ENCODE measurements at places on chromosomes 13 and 19. TPM values are rescaled to one million over a fixed set of nuclear protein-coding genes. Genes with fewer than 3 reads are reported as not detected.
A peak's percentile ranks its signal among the peaks of the same experiment; 100 is the strongest.

- H3K36me3 ChIP-seq = no peaks in the 10 kb centered on the region
- peaks cover 5% of the 10 kb centered on the region for H3K27me3 ChIP-seq
- no peak for DNase-seq
- no peak overlapping the region for H3K4me3 ChIP-seq
- H3K27ac ChIP-seq = no peak overlapping the region
Observed at GRCh38 chr13:43905435-43906031, 25.8 kb downstream of the LACC1 start.

- H3K4me1 ChIP-seq = peaks cover 2% of the 10 kb centered on the region
- no peak overlapping the region for H3K27ac ChIP-seq
- no peaks in the 10 kb centered on the region for H3K36me3 ChIP-seq
- no peak for DNase-seq
Observed at GRCh38 chr19:5333581-5334365, 6.8 kb downstream of the PTPRS start.

DNA sequence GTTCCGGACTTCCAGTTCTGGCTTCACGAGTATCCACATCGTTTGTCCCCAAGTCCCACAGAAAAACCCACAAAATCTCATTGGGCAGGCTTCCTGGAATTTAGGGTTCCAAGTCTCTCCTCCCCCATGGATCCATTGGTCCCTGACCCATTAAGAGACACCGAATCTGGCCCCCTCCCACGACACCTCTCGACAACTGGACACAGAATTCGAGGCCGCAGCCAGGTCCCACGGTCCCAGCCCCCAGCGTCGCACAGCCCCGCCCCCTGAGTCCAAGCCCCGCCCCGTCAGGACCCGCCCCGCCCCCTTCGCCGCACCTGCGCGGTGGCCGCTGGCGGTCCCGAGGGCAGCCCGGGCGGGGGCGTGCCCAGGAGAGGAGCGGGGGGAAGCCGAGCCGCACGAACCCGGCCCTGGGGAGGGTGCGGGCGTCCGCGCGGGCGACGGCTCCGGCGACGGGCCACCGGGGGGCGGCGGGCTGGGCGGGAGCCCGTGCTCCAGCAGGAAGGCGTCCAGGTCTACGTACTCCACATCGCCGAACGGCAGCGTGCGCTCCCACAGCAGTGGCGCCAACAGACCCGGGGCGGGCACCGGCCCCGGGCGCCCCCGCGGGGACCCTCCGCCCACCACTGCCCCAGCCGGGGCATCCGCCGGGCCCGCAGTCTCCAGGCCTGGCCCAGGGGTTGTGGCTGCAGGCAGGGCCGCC lies 1.8 kb downstream of the DBP start:
- peaks cover 2% of the 10 kb centered on the region for H3K27me3 ChIP-seq
- peak overlapping the region; percentile 100 for H3K27ac ChIP-seq
- H3K36me3 ChIP-seq = peaks cover 2% of the 10 kb centered on the region
- H3K4me3 ChIP-seq = peak overlapping the region; percentile 96
- peaks cover 68% of the 10 kb centered on the region for H3K4me1 ChIP-seq

GRCh38 chr13:29550430-29550988 lies 45.0 kb downstream of the SLC7A1 start:
- peaks cover 42% of the 10 kb centered on the region for H3K36me3 ChIP-seq
- peaks cover 4% of the 10 kb centered on the region for H3K4me1 ChIP-seq
- H3K4me3 ChIP-seq = no peak overlapping the region
- H3K27ac ChIP-seq = no peak overlapping the region
- no peaks in the 10 kb centered on the region for H3K27me3 ChIP-seq
- no peak for DNase-seq

- no peak for DNase-seq
- no peaks in the 10 kb centered on the region for H3K36me3 ChIP-seq
- H3K27me3 ChIP-seq = peaks cover 8% of the 10 kb centered on the region
- H3K27ac ChIP-seq = no peak overlapping the region
- H3K4me1 ChIP-seq = no peaks in the 10 kb centered on the region
- H3K4me3 ChIP-seq = no peak overlapping the region
Observed at GRCh38 chr13:45807520-45808099, 43.9 kb downstream of the SIAH3 start.

DNA sequence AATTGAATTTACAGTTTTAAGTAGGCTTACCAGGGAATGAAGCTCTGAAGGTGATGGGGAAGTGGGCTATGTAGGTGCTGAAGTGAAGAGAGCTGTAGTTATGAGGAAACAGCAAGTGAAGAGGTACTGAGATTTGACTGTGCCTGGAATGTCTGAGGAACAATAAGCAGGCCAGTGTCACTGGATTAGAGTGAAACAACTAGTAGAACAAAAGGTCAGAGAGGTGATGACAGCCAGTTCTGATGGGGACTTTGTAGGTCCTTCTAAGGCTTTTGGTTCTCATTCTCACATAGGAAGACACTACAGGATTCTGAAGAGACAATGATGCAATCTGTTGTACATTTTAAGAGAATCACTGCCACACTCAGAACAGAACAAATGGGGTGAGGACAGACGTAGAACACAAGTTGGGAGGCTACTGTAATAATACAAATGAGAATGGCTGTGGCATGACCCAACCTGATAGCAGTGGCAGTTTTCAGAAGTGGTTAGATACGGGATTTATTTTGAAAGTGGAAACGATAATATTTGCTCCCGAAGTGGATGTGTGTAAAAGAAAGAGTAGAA lies 130.8 kb downstream of the MYCBP2 start:
- peaks cover 14% of the 10 kb centered on the region for H3K4me1 ChIP-seq
- no peaks in the 10 kb centered on the region for H3K27me3 ChIP-seq
- no peak for DNase-seq
- H3K27ac ChIP-seq = no peak overlapping the region

Gene STOML3
- total RNA-seq = not detected

DNA sequence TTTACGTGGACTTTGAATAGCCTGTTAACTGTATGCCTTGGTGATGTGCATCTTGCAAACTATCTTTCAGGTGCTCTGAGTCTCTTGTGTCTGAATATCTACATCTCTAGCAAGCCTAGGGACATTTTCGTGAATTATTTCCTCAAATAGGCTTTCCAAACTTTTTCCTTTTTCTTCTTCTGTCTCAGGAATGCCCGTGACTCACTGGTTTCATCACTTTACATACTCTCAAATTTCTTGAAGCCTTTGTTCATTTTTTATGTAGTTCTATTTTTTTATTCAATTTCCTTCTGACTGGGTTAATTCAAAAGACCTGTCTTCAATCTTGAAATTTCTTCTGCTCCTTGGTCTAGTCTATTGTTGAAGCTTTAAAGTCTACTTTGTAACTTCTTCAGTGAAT lies 332.2 kb downstream of the OXGR1 start:
- no peaks in the 10 kb centered on the region for H3K36me3 ChIP-seq
- no peak overlapping the region for H3K4me3 ChIP-seq
- H3K27ac ChIP-seq = no peak overlapping the region
- DNase-seq = no peak
- no peaks in the 10 kb centered on the region for H3K4me1 ChIP-seq
- H3K27me3 ChIP-seq = no peaks in the 10 kb centered on the region

- peaks cover 22% of the 10 kb centered on the region for H3K4me1 ChIP-seq
- no peaks in the 10 kb centered on the region for H3K36me3 ChIP-seq
- no peaks in the 10 kb centered on the region for H3K27me3 ChIP-seq
- H3K4me3 ChIP-seq = no peak overlapping the region
Observed at GRCh38 chr13:40568246-40569023, 98.0 kb downstream of the FOXO1 start.

Gene SIAH3
- not detected for total RNA-seq

Gene ZNF177
- total RNA-seq = 5.9 TPM

DNA sequence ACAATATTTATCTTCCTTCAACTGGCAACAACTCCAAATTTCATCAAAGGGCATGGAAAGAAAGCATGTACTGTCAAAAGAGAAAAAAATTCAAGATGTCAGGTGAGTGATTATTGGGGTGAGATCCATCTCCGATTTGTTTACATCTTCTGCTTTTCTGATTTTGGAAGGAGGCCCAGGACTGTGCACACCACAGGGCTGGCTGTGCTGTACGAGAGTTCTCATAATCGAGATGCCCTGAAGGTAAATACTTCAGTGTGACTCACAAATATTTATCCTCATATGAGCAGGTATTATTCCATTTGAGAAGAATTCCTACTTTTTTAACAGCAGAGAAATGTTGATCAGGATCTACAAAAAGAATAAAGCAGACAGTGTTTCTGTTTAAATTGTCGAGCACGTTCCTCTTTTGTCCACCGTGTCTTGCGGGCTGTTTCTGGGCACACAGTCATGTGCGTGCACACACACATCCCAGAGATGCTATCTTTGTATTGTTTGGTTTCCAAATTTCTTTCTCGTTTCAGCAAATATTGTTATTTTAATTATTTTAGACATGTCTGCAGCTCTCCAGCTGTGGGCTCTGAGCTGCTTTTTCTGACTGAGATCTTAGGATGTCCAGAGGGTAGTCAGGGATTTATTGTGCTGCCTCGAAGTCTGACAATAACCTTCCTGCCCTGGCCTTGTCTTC lies 103.8 kb downstream of the KL start:
- no peaks in the 10 kb centered on the region for H3K27me3 ChIP-seq
- peak overlapping the region; percentile 36 for H3K4me3 ChIP-seq
- peaks cover 66% of the 10 kb centered on the region for H3K4me1 ChIP-seq
- DNase-seq = no peak
- peaks cover 50% of the 10 kb centered on the region for H3K36me3 ChIP-seq

Gene ZNF784
- total RNA-seq = 9.6 TPM

DNA sequence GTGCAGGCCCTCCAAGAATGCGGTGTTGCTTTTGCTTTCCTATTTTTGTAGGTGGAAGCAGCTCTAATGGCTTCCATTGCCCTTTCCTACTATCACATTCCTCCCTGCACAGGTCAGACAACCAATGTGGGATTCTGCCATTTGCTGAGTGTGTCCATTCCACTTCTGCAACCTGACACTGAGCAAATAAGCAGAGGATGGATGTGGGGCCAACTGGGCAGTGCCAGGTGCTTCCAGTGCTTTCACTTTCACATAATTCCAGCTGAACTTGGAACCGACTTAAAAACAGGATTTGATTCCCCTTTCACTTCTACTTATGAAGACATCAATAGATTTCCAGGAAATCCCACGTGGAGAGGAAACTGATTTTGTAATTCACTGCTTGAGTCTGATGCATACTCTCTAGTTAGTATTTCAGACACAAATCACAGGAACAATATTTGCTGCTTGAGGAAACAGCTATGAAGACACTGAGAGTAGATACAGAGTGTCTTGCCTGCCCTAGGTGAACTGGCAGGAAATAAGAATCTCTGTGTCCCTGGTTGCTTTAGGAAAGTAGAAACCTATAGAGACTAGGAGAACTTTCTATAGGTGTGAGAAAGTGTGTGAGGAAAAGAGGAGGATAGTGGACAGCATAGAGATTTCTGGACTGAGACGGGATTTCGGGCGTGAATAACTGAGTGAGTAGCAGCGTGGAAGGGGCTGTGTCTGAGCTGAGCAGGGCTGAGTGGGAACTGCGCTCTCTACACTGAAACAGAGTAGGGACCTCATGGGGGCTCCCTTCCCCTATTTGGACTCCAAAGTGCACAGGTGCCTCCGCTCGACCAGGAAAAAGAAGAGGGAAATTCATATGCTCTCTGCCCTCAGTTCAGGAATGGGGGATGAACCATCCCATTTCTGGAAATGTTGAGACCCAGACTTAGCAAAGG lies 22.5 kb downstream of the LGALS16 start:
- no peak overlapping the region for H3K27ac ChIP-seq
- H3K36me3 ChIP-seq = no peaks in the 10 kb centered on the region
- no peak overlapping the region for H3K4me3 ChIP-seq

DNA sequence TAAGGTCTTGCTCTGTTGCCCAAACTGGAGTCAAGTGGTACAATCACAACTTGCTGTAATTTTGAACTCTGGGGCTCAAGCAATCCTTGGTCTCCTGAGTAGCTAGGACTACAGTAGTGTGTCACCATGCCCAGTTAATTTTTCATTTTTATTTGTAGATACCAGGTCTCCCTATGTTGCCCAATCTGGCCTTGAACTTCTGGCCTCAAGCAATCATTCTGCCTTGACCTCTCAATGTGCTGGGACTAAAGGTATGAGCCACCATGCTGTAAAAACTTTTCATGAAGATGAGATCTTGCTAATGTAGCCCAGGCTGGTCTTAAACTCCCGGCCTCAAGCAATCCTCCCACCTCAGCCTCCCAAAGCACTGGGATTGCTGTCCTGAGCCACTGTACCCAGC lies 15.1 kb upstream of the NAA16 start:
- no peak overlapping the region for H3K27ac ChIP-seq
- peaks cover 39% of the 10 kb centered on the region for H3K27me3 ChIP-seq
- no peak overlapping the region for H3K4me3 ChIP-seq
- H3K4me1 ChIP-seq = peaks cover 2% of the 10 kb centered on the region

DNA sequence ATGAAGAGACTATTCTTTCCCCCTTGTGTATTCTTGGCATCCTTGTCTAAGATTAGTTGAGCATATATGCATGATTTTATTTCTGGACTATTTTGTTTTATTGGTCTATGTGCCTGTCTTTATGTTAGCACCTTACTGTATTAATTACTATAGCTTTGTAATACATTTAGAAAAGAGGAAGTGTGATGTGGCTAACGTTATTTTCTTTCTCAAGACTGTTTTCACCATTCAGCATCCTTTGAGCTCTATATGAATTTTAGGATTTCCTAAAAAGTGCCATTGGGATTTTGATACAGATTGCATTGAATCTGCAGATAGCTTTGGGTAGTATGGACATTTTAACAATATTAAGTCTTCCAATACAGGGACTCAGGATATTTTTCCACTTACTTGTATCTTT lies 37.5 kb upstream of the PCDH20 start:
- no peak overlapping the region for H3K27ac ChIP-seq
- no peaks in the 10 kb centered on the region for H3K36me3 ChIP-seq
- H3K4me3 ChIP-seq = no peak overlapping the region
- peaks cover 19% of the 10 kb centered on the region for H3K27me3 ChIP-seq

Gene FXYD3
- total RNA-seq = not detected

- H3K4me1 ChIP-seq = peaks cover 60% of the 10 kb centered on the region
- DNase-seq = no peak
- no peaks in the 10 kb centered on the region for H3K27me3 ChIP-seq
- H3K36me3 ChIP-seq = peaks cover 1% of the 10 kb centered on the region
Observed at GRCh38 chr13:94305463-94305862, 174.0 kb downstream of the DCT start.

GRCh38 chr13:93786846-93787489 lies 560.4 kb downstream of the GPC6 start:
- H3K27ac ChIP-seq = peak overlapping the region; percentile 61
- no peak overlapping the region for H3K4me3 ChIP-seq
- H3K27me3 ChIP-seq = no peaks in the 10 kb centered on the region
- H3K4me1 ChIP-seq = peaks cover 40% of the 10 kb centered on the region
- peaks cover 2% of the 10 kb centered on the region for H3K36me3 ChIP-seq

DNA sequence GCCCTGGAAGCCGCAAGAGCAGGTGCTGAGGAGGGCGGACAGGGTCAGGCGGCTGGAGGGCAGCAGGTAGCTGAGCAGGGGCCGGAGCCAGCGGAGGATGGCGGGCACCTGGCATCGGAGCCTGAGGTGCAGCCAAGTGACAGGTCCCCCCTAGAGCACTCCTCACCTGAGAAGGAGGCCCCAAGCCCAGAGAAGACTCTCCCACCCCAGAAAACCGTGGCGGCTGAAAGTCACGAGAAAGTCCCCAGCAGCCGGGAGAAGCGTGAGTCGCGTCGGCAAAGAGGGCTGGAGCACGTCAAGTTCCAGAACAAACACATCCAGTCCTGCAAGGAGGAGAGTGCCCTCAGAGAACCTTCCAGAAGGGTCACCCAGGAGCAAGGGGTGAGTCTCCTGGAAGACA lies 20.5 kb upstream of the USE1 start:
- no peak overlapping the region for H3K27ac ChIP-seq
- peaks cover 40% of the 10 kb centered on the region for H3K36me3 ChIP-seq
- H3K27me3 ChIP-seq = no peaks in the 10 kb centered on the region
- no peak for DNase-seq

Gene ANGPTL8
- total RNA-seq = not detected

GRCh38 chr19:3061182-3062161 lies 823 bp downstream of the TLE5 start:
- H3K27me3 ChIP-seq = no peaks in the 10 kb centered on the region
- no peak for DNase-seq
- H3K27ac ChIP-seq = peak overlapping the region; percentile 72
